Midbrain (tissue), 1 donor: ENCODE measurements at places on chromosomes 6 and 20.
A peak's percentile ranks its signal among the peaks of the same experiment; 100 is the strongest.

DNA sequence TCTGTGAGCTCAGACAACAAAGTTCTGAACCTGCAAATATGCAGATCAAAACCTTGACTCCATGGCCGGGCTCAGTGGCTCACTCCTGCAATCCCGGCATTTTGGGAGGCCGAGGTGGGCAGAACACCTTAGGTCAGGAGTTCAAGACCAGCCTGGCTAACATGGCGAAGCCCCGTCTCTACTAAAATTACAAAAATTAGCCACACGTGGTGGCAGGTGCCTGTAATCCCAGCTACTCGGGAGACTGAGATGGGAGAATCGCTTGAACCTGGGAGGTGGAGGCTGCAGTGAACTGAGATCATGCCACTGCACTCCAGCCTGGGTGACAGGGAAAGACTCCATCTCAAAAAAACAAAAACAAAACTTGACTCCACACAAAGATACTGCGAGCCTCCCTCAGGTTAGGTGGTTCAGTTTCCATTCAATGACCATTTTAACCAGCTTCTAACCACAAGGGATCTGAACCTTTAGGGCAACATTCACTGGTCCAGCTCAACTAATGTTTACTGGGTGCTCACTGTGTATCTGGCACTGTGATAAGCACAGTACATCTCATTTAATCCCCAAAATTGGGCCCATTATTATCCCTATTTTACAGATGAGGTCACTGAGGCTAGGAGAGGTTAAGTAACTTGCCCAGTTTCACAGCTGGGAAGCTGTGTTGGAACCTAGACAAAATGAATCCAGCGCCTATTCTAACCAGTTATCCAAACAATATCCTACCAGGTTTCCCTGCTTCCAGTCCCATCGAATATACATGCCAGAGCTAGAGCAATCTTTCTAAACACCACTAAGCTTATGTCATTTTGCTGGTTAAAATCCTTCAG, 1.8 kb downstream of the SNRPB start:
- DNase-seq = no peak

DNA sequence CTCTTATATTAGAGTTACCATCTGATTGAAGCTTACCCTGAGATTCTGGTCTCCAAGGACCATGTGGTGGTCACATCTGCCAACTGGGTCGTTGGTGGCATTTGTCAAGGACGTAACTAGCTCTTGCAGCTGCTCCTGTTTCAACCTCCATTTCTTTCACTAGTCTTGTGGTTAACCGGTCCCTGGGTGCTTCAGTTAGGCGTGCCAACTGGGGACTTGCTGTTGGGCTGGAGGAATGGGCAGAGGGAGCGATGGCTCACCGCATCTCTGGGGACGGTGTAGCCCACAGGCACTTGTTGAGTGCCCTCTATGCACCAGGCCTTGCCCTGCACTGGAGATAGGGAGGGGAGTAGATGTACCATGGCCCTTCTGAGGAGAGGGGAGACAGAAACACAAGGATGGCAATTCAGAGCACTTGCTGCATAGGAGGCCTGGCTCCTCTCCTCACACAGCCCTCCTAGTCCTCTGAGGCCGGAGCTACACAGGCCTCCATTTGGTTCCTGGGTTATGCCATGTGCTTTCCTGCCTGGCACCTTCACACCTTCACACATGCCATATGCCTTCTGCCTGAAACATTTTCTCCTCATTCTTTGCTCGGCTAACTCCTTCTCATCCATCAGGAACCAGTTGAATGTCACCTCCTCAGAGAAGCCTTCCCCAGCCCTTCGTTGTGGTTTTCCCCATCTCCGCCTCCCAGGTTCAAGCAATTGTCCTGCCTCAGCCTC, 20.0 kb upstream of the ASXL1 start:
- DNase-seq = no peak

- DNase-seq = no peak
Measured at GRCh38 chr20:46246559-46246958, 61.7 kb downstream of the CDH22 start.

- DNase-seq = no peak
Measured at GRCh38 chr6:36217188-36217587, 20.6 kb downstream of the BRPF3 start.

GRCh38 chr20:50048420-50049166, 64.4 kb downstream of the UBE2V1 start:
- DNase-seq = peak; percentile 36

DNA sequence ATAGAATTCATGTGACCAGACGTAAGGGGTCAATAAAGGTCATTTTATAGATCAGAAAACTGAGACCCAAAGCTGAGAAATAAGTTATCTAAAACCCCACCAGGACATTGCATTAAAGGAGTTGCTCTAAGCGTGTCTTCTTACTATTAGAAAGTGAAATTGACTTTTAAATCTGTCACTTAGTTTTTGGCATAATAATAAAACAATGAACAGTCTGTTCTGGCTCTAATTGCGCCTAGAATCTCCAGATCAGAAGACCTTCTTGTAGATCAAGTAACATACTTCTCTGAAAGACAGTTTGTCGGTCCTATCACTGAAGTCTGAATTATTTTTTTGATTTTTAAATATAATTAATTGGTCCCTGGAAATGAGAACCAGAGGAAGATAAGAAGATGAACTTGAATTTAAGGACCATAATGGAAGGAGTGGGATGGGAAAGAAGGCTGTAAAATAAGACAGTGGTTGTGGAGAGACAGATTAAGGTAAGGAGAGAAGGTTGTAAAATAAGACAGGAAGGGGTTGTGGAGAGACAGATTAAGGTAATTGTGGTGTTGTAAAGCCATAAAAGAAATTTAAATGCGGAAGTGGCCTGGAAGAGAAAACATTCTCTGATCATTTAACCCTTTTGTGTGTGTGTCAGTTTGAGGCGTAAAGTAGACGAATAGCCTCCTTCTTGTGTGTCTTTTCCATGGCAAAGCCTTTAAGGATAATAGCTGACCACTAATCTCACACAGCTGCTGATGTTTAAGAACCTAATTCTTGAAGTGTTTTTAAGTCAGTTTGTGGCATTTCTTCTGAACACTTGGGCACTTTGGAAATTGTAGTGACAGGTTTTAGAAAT, 20.1 kb downstream of the TOP1 start:
- DNase-seq = no peak

- DNase-seq = no peak
Measured at GRCh38 chr6:83517500-83517899, 5.2 kb downstream of the PRSS35 start.

DNA sequence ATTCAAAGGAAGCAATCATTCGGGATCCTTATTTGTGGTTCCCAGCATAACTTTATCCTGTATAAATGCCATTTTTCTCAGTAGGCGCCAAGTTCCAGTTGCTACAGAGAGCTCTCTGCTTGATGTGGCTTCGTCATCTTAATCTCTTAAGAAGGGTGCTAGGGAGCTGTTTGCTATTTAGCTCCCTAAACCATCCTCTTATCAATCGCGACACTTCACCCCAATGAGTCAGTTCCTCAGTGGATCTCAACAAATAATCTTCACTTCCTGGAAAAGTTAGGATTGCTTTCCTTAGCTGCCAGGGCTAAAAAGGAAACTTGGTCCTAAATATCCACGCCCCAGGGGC, 1.3 kb upstream of the NKAIN2 start:
- DNase-seq = no peak

DNA sequence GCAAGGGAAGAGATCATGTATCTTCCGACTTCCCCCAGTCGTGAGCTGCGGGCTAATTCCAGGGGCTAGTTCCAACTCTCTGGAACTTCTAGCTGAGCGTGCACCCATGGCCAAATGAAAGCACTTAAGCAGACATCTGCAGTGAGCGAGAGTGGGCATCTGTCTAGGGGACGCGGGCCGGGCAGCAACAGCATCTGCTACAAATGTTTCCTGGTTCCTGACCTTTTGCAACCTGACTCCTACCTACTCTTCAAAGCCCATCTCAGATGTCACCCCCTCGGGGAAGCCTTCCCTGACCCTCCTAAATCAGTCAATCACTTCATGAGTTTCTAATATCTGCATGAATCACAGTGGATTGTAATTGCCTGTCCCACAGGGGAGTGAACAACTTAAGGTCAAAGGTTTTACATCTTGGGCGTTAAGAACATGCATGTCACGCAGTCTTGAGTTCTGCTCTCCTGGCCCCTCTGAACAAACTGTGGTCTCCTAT, 141.9 kb downstream of the CEBPB start:
- no peak for DNase-seq

DNA sequence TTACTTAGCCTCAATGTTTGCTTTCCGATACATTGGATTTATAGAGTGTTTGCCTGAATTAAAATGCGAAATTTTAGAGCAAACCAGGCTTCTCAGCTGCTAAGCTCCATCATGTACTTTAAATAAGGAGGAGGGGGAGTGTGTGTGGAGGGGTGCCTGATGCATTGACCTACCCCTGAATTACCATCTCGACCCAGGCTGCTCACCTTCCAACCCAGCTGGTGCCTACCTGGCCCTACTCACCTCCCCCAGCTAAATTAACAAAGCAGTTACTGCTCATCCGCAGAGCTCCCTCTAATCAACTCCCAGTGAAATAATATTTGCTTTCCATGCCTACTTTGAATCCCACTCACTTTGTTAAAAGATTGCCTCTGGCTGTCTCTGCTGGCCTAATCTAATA, 544.5 kb downstream of the MAFB start:
- DNase-seq = no peak

GRCh38 chr20:34998331-34998950, 42.8 kb downstream of the MYH7B start:
- DNase-seq = no peak

- DNase-seq = no peak
Measured at GRCh38 chr20:37333848-37334318, 12.1 kb upstream of the SRC start.

DNA sequence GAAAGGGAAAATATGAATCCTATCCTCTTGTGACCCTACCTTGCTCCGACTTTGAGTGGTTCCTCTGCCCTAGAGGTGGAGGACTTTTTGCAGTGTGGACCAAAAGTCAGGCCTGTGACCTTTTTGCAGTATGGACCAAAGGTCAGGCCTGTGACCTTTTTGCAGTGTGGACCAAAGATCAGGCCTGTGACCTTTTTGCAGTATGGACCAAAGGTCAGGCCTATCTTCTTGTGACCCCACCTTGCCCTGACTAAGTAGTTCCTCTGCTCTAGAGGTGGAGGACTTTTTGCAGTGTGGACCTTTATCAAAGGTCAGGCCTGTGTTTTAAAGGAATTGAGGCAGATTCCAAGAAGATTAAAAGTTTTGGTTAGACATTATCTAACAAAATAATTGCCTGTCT, 10.9 kb upstream of the ERVFRD-1 start:
- no peak for DNase-seq

DNA sequence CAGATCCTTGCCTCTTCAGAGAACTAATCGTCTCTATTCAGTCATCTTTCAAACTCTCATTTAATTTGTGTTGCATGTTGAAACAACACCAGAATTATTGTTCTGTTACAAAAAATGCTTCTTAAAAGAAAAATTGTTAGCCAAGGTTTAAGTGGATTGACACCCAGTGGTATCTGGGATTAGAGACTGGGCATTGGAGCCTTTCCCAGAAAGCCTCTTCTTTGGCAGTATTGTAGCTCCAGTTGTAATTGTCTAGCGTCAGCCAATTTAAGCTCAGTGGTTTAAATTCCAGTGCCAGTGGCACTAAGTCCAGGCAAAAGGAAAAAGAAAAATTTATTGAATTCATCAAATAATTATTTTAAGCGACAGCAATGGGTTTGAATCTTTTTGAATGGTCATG, 801 bp downstream of the CCDC28A start:
- DNase-seq = peak; percentile 55

DNA sequence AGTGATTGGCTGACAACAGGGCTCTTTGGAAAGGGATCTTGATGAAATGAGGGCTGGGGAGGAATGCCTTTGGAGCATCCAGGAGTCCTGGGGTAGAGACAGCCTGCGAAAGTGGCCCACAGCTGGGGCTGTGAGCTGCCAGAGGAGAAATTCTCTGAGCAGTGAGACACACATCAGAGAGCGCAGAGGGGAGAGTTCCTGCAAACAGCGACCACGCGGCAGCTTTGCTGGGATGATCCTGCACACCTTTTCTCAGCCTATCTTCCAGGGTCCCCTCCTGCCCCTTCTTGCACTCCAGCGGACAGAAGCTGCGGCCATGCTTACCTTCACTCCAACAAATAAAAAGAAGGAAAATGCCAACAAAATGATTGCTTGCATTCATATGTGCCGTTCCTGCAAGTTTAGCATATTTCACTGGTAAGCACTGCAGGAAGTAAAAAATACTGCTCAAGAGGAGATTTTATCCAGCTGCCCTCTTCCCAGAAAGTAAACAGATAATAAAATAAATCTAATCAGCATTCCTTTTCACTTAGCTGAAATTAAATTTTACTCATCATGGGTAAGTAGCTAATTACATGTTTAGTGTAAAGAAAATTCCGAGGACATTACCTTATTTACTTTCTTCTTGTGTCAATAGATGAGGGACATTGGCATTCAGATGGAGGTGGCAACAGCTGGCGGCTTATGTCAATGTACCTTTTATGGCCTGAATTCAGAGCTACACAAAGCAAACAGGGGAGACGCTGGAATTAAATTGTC, 339.9 kb upstream of the ARID1B start:
- DNase-seq = no peak

DNA sequence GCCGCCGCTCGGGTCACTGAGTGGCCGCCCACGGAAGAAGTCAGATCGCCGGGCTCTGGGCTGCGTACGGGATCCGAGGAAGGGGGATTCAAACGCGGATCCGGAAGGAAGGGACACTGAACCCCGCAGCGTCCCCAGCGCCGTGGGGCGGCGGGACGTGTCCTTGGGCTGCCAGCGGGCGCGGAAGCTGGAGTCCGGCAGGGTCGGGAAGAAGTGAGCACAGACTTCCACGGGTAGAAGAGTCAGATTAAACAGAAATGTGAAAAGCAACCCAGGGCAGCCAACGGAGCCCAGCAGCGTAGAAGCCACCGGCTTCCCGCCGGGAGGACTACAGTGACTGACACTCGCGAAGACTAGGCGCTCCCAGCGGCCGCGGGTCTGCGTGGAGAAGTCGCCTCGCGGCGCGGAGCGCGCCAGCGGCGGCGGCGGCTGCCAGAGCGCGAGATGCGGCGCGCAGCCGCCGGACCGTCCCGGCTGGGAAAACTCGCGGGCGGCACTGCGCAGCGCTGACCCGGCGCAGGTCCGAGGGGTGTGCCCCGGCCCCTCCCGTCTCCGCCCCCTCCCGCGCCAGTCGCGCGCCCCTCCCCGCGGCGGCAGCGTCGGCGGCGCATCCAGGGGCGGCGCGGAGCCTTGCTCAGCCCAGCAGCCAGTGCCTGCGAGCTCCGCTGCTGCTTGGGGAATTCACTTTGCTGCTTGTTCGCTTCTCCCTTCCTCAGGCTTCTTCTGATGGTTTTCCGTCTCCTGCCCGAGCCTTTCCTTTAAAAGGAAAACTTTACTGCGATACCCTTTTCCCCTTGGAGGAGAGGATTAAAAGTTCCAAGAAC, at the start of gene SAMD5:
Gene SAMD5 (plus strand): TSS at position 649 of the 824 bp plus-strand sequence. CDS start 239 bp downstream, outside the sequence.
- DNase-seq = no peak
